ENCODE measurements at places on chromosomes 5 and 9.

- DNase-seq, result no peak
These were observed 78.7 kb upstream of the ASS1 start for GRCh38 chr9:130366072-130366471.

GRCh38 chr9:124631326-124631725 lies 124.1 kb upstream of the NR5A1 start:
- no peak for DNase-seq

- no peak for DNase-seq
These were observed 1533.3 kb upstream of the WWC1 start for GRCh38 chr5:166758151-166758550.

DNA sequence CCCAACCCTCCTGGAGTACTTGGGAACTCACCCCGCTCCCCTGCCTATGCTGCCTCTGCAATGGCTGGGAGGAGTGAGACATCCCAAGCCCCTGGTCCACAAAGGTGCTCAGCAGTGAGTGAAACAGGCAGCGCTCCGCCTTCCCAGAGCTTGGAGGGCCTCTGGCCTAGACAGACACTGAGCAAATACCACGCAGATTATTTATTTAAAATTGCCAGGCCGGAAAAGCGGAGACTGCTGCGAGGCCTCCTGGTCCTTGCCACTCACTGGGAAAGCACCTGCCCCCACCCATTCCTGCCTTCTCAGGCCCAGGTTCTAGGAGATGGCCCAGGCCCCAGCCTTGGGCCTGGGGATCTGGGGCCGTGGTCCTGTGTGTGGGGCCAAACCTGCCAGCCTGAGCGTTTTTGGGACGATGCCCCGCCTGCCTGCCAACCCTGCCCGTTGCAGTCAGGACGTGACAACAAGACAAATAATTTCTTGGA lies 17.4 kb downstream of the FGF18 start:
- no peak for DNase-seq

DNA sequence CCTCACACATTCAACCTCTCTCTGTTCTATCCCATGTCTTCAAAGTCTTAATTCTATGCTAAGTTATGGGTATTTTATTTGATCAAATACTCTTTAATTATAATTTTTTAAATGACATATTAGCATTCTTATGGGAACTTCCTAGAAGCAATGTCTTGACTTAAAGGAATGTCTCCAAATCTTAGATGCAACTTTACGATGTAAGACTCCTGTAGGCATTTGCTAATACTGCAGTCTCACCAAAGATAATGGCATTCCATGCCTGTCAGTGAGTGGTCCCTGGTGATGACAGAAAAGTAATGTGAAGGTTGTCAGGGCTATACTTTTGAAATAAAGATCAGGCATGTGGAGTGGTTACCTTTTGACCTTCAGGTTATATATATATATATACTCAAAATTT lies 1654.2 kb upstream of the WWC1 start:
- no peak for DNase-seq

DNA sequence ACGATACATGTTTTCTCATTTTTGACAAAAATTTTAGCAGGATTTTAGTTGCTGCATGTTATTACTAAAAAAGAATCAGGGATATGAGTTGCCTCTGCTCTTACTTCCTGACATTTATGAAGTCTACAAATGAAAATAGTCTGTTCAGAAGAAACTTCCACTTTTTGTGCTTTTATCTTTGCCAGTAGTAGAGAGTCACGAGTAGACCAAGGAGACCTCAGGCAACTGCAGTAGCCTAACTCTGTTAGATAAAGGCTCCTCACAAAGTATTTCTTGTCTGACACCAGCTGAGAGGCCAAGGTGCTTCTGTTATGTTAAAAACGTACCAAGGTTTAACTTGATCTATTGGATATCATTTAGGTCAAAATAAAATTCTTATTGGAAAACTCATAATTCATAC lies 333.9 kb downstream of the NR2F1-AS1 start:
- DNase-seq, result no peak

DNA sequence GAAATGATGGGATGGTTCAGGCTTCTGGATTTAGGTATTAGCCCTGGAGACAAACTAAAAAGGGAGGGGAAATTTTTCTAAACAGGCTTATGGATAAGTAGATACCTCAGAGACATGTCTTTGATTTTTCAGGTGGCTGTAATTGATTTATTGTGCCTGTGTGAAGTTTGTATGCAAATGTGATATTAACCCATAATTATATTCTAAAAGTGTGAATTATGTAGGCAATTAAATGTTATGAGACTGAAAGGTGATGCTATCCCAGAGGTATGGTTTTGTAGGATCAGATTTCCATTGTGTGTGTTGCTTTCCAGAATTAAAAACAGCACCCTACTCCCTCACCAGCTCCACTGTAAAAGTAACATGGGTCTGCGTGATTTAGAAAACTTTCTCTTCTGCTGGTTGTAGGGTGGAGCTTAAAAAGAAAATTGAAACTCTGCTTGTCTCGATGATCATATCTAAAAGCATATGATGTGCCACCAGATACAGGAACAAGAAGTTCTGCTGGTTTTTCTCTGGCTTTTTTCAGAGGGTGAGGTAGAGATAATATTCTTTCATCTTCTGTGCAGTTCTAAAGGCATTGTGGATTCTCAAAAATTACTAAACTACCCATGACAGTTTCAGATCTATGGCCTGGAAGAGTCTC lies 71.8 kb upstream of the TAF11L2 start:
- DNase-seq, result no peak

GRCh38 chr5:123916345-123917121 lies 404.6 kb downstream of the CSNK1G3 start:
- DNase-seq, result no peak

DNA sequence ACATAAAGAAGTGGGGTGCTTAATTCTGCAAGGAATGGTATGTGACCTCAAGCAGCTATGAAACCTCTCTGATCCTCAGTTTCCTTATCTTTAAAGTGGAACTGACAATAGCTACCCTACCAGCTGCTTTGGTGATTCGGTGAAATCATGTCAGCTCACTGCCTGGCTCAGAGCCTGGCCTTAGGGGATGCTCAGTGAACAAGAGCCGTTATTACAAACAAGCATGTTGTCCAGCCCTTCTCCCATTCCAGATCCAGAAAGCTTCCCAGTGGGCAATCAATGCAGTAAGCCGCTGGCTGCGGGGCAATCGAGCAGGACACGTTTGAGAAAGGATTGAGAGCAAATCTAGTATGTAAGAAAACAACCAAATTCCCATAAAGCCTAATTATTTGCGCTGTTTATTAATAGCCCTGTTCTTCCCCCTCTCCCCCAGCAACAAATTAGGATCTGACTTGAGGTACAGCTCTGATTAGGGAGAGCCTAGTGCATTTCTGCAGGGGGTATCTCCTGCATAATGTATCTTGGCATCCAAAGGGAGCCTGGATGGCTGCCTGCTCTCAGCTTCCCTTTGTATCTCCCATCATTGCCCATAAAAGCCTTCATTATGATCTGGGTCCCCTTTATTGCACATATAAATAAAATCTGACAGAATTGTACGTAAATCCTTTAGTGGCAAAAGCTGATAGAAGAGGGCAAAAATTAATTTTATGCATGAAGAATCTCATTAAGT lies 371.4 kb downstream of the TMEM232 start:
- DNase-seq, result no peak

GRCh38 chr5:107508097-107508496 lies 162.6 kb downstream of the EFNA5 start:
- no peak for DNase-seq

DNA sequence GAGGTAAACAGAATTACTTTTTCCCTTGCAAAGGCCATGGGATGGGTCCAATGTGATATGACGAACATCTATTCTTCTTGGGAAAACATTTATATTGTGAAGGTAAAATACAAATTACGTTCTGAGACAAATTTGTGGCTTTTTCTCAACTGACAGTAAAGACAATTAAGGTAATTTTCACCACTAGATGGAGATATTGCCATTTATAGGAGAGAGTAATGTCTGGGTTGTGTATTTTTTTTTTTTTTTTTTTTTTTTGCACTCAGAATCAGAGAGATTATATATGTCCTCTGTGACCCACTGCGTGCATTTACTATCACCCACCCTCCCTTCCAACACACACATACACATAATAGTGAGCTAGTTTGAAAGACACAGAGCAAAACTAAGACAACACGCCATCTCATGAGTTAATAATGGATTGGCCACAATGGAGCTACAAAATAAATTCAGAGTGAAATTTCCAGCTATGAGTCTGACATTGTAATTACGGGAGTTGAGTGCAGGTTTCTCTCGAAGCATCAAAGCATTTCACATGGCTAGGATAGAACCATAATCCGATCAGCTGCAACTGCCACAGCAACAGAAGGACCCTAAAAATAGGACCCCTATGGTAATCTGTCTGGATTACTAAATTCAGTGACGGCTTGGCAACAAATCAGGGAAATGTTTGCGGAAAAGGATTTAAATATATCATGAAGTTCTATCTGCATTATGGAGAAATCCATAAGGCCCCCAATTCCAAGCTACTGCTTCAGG lies 49.2 kb downstream of the ANXA1 start:
- no peak for DNase-seq

- no peak for DNase-seq
These were observed 13.6 kb downstream of the GLRA1 start for GRCh38 chr5:151911011-151911410.

DNA sequence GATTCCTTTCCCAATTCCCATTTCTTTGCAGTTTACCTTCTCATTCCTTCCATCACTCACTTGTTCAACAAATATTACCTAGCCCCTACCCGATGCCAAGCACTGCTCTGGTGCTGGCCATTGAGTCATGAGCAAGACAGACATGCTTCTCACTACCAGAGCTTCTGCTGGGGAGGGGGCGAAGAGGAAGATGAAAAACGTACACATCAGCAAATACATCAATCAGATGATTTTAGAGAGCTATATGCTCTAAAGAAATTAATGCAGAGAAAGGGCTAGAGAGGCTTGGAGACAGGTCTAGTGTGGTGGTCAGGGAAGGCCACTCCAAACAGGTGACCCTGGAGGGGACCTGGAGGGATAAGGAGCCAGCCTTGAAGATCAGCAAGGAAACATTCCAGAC lies 14.4 kb upstream of the FAT2 start:
- no peak for DNase-seq

DNA sequence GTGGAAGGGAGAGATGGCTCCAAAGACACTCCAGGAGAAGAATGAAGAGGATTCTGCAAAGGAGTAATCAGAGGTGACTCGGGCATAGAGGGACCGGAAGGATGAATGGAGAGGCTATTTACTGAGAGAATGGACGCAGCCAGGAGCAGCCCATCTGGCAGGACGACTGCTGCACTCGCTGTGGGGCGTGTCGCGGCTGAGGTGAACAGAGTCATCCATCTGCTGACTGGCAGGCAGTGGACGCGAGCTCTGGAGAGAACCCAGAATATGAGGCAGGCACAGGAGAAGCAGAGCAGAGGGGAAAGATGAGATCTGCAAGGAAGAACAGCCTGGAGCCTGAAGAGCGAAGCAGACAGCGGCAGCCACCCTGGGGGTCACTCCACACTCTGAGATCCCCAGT lies 16.4 kb downstream of the FGF1 start:
- no peak for DNase-seq

GRCh38 chr5:143008809-143009521 lies 238.8 kb downstream of the ARHGAP26 start:
- no peak for DNase-seq

DNA sequence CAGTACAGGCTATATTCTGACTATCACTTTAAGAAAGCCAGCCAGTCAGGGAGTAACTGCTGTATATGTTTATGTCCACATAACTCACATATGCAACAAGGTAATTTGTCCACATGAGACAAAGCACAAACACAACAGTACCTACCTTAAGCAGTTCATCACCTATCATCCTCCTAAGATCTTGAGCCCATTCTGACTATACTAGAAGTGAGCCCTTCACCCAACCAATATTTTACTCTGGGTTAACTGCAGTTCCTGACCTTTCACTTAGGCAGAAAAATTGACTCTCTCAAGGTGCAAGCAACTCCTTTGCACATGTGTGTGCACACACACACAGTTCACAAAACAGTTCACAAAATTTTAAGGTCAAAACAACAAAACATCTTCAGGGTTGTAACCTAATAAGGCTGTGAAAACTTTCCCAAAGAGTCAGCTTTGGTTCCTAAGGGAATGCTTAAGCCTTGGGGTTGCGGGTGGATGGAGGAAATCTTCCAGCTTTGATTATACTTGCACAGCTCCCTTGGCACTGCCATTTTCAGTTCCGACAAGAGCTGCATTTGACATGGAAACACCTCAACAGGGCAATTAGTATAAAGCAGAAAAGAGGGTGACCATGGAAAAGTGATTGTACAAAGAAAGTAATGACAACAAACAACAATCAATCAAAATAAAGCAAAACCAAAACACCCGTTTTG lies 215.3 kb downstream of the NFIB start:
- DNase-seq, result no peak

GRCh38 chr9:16469184-16469583 lies 401.3 kb downstream of the BNC2 start:
- no peak for DNase-seq

DNA sequence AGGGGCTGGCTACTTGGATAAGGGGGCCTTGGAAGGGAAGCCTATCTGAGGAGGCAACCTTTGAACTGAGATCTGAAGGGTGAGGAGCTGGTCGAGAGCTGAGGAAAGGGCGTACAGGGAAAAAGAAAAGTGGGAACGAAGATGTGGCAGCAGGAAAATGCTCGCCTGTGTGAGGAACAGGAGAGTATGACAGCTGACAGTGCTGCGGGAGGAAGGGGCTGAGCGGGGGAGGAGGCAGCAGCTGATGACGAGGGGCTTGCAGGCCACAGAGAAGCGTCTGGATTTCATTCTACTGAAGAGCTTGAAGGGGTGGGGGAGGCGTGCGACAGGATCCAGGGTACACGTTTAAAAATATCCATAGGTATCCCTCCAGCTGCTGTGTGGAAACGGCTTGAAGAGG lies 28.9 kb downstream of the SH3PXD2B start:
- DNase-seq, result no peak

DNA sequence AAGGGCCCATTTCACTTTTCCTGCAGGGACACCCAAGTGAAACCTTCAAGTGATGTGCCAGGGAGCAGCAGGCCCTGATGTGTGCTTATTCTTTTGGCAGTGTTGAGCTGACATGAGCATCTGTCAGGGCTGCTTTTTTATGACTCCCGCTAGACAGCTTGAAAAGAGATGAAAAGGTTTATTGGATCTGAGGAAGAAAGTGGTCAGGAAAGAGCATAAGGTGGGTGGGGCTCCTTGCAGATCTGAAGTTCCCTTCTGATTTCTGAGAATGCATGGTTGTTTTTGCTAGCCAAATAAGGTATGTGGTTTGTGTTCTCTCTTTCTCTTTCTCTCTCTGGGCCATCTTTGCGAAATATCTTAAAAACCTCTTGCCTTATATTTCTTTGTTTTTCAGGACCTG lies 316.1 kb downstream of the DMRT2 start:
- DNase-seq, result no peak

DNA sequence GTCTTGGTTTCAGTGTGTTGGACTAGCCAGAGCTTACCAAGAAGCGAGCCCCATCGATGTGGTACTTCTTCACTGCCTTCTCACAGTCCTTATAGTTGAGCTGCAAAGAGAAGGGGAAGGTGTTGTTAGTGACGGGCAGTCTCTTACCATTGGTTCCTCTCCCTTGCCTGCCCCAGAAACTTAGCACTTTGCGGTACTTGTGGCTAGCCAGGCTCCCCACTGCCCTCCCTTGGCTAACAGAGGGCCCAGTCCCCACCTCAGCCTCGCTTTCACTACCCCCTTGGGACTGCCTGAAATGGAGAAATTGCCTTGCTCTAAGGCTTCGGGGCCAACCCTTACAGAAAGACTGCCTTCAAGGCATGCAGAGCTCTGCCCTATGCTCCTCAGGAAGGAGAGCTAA lies 4.3 kb downstream of the LCP2 start:
- DNase-seq, result no peak

- DNase-seq, result no peak
These were observed 122.9 kb upstream of the SARDH start for GRCh38 chr9:133861086-133861485.

All from NCI-H187 (cell line).